Activated naive CD8-positive, alpha-beta T cell treated with anti-CD3 and anti-CD28 coated beads for 36 hours (primary cell): ENCODE measurements at places on chromosomes 4 and X. TPM values are rescaled to one million over a fixed set of nuclear protein-coding genes. Genes with fewer than 3 reads are reported as not detected.

The NSG1 gene
- 3.8 TPM for total RNA-seq

The TRIM75 gene
- not detected for total RNA-seq

The TNMD gene
- not detected for total RNA-seq

The PAGE2B gene
- 0.52 TPM for total RNA-seq

The SERTM2 gene
- not detected for total RNA-seq

The HPSE gene
- 7.8 TPM for total RNA-seq

The SPINK2 gene
- 0.78 TPM for total RNA-seq

The GAGE12E gene
- not detected for total RNA-seq

The TCP11X2 gene
- not detected for total RNA-seq

The GABRG1 gene
- total RNA-seq = not detected

The GAK gene
- total RNA-seq = 98.9 TPM

The CTAG2 gene
- 39.6 TPM for total RNA-seq

The GAB3 gene
- 3.4 TPM for total RNA-seq

The FHIP1A gene
- 0.62 TPM for total RNA-seq

The CENPC gene
- total RNA-seq = 23.5 TPM

The LIMCH1 gene
- not detected for total RNA-seq

The TLR10 gene
- total RNA-seq = 0.29 TPM

The FATE1 gene
- not detected for total RNA-seq

The SLITRK4 gene
- total RNA-seq = not detected

The KLB gene
- not detected for total RNA-seq

The SMIM43 gene
- not detected for total RNA-seq

The UBQLN2 gene
- 29.4 TPM for total RNA-seq

The INPP4B gene
- total RNA-seq = 46.3 TPM

The RBMXL3 gene
- total RNA-seq = not detected

The USP51 gene
- 1.3 TPM for total RNA-seq

The CXXC4 gene
- not detected for total RNA-seq

The XAGE2 gene
- total RNA-seq = not detected

The F9 gene
- total RNA-seq = not detected

The PCDH7 gene
- not detected for total RNA-seq

The PNMA5 gene
- total RNA-seq = not detected

The AGA gene
- total RNA-seq = 14.7 TPM
